ENCODE measurements at places on chromosomes 7 and 10.
A peak's percentile ranks its signal among the peaks of the same experiment; 100 is the strongest.

DNA sequence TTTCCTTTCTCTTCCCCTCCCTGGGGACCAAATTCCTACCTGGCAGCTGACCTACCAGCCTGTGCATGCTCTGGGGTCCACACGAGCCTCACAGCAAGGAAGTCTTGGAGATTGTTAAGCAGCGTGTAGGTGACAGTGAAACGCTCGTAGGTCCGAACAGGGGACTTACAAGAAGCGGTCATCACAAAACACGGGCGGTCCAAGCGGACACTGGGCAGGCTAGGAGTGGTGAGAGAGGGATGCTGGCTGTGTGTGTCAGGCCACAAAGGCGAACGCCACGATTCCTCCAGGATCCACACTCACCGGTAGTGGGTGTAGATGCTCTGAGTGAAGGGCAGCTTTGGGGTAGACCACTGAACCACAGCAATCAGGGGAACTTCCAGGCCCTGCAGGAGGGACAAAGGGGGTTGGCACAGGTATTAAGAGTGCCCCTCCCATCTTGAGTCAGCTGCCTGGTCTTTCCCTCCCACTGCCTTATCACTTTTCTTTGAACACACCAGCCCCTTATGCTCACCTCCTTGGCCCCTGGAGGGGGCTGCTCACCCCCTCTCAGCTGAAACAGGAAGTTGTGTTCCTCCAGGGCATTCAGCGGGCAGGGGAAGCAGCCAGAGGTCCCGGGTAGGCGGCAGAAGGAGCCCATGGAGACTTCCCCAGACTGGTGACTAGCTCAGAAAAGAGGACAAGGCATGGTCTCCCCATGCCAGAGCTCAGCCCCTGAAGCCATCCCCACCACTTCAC is 2.0 kb downstream of the TRAPPC14 start:
- DNase-seq: peak; percentile 44

- DNase-seq: no peak
Measured at GRCh38 chr7:10677668-10678232, 295.9 kb upstream of the PHF14 start.

GRCh38 chr7:123604739-123605138 is 3.1 kb downstream of the ASB15 start:
- no peak for DNase-seq

DNA sequence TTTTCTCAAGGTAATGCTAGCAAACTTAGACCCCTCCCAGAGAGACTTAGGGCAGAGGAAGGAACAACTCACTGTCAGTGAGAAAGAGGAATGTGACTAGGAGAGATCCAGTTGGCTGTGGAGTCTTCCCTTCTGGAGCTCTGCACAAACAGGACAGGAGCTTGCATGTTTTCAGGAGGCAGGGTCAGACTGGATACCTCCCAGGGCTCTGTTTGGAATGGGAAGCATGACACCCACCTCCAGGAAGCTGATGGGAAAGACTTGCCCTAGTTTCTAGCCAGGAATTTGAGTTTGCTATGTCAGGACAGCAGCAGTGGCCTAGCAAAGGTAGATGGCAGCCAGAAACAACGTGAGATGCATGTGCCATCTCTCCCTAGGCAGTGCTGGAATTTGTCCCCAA is 40.6 kb downstream of the GHRHR start:
- DNase-seq: no peak

DNA sequence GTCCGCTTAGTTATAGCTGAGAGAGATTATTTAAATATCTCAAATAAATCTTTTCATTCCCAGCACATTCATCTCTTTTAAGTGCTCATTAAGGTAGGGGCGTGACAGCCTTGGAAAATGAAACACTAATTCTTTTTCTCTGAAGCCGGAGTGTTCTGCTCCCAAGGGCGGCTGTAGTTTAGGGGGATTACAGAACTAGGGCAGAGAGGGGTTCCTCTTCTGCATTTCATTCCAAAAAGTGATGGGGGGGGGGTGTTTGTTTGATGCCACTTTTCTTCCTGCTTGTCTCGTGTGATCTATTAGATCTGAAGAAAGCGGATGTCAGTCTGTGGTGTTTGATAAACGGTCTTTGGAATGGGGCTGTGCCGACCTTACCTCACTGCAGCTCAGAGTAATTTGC is 506.5 kb upstream of the MGMT start:
- DNase-seq: no peak

DNA sequence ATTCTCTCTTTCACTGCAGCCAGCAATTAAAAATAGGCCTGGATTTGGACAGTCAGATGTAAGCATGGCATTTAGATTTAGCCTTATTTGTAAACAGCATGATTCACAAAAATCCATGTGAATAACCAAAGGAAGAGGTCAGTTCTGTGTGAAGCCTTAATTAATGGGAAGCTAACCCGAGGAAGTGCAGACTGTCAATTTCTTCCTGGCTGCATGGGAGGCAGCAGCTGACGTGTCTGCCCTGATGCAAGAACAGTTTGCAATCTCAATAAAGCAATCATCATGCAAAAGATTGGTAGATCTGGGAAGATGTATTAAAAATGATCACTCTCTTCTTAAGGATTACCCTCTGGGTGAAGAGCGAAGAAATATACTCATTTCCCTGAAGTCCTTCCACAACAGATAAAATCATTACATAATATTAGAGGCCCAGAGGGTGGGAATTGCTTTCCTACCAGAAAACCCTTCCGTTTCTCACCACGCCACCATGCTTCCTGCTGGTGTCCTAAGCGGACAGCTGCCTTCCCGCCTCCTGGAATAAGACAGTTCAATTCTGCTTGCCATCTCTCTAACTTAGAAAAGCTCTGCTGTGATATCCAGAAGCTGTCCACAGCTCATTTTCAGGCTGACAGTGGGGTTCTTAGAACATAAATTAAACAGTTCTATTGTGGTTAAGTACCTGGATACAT is 526.7 kb upstream of the NRP1 start:
- DNase-seq: no peak

DNA sequence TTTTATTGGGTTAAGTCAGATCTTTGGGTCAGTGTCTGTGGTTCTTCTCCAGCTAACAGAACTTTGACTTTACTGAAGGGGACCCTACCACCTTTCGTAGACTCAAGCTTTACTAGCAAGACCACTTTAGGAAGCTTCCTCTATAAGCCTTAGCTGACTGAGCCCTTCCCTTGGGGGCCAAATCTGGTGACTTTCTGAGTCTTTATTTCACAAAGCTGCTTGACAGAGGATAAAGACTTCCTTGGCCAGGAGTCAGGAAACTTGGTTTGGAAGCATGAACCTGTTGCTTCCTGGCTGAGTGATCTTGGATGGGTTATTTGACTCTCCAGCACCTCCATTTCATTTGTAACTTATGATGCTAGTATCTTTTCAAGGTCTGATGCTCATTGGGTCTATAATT is 466.7 kb downstream of the TYW1 start:
- no peak for DNase-seq

Measured in endodermal cell (in vitro differentiated cells).